Stimulated activated CD8-positive, alpha-beta memory T cell treated with anti-CD3 and anti-CD28 coated beads, Interleukin-4, amount 100 ng/mL, for 24 hours (primary cell): ENCODE measurements at places on chromosomes 2 and 18.

DNA sequence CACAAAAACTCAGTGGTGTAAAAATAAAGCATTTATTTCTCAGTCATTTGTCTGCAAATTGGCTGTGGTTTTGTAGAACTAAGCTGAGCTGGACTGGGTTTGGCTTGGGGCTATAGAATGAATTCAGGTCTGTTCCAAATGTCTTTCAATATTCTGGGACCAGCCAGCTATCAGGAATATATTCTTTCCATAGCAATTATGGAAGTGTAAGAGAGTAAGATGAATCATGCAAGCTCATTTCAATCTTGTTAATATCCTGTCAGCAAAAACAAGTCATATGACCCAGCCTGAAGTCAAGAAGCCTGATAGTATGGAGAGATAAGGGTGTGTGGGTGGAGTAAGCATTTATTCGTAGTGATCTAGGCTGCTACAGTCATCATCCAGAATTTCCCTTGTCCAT lies 481.0 kb upstream of the CDH2 start:
- DNase-seq, result no peak

DNA sequence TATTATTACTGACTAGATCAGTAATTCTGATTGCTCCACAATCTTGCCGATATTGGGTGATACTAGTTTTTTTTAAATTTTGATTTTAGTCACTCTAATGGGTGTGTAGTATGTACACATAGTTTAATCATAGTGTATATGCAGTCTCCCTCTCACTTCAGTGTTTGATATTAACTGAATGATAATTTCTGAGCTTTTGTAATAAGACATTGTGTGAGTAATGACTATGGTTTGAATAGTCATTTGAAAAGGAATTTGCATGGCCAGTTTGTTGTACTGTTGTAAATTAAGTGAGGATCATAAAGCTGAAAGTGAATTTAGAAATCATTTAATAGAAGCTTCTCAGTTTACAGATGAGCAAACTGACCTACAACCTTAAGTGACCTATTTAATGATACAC lies 33.4 kb downstream of the USP14 start:
- no peak for DNase-seq

DNA sequence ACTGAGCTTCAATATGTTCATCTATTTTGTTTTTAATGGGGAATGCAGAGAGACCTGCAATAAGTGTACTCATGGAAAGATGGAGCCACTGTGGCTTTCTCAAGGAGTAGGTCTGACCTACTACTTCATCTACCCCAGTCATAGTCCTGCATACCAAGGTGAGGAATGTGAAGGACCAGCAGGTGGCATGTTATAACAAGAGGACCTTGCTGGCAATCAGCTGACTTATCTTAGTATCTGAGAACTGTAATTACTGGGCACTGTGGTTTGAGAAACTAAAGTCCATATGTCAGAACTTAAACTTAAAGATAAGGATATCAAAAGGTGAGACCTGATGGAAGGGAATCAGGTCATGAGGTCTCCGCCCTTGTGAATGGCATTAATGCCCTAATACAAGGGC lies 1104.2 kb downstream of the BCL11A start:
- DNase-seq, result no peak

GRCh38 chr2:35741556-35741955 lies 614.0 kb upstream of the CRIM1 start:
- no peak for DNase-seq

- peak; percentile 69 for DNase-seq
Observed at GRCh38 chr2:12507295-12507694, 209.4 kb upstream of the TRIB2 start.

- no peak for DNase-seq
Observed at GRCh38 chr2:16763056-16763455, 97.4 kb upstream of the CYRIA start.
